ENCODE measurements at places on chromosomes 5 and 9.

DNA sequence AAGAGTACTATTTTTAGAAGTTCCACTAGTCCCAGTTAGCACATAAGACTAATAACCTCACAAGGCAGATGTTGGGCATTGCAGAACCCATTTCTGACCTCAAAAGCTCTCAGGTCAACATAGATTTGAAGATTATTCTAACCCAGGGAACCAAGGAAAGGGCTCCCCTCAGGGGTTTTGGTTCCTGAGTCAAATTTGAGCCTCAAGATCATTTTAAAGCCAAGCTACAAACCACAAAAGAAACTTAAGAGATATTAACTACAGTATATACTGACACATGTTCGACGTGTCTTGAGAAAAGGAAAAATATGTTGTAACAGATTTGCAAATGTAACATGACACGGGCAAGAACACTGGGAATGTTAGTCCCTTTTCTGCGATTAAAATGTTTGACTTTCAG lies 88.6 kb downstream of the GNAQ start:
- DNase-seq, result no peak

GRCh38 chr9:5428794-5429528 lies 8.8 kb downstream of the PLGRKT start:
- DNase-seq, result no peak

DNA sequence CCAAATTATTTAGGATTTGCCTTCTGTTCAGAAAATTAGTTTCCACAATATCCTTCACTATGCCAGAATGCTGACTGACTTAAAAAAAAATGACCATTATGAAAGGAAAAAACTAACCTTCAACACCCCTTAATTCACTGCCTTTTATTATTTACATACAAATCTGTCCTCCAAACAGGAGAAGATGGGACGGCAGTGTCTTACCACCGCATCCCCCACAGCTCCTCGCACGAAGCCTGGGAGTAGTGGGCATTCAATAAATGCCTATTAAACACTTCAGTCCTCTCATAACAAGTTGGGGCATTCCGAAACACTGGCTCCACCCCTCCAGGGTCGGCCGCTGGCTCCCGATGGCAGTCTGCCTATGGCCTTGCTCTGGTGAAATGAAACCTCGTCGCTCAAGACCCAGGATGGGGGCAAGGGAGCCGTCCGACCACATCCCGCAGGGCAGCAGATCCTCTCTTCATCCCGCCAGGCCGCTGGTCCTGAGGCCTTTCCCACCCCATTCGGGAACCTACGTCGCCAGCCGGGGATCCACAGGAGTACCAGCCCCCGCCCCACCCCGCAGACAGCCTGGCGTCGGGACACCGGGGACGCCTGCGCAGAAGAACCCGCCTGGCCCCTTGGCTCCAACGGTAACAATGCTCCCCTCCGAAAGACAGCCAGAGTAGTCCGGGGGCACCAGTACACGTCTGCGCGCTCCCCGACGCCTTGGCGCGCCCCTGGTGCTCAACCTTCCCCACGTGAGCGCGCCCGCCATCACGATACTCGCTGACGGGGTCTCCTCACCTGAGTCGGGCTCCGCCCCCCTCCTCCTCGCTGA lies 613 bp downstream of the ZBTB5 start:
- DNase-seq, result no peak

DNA sequence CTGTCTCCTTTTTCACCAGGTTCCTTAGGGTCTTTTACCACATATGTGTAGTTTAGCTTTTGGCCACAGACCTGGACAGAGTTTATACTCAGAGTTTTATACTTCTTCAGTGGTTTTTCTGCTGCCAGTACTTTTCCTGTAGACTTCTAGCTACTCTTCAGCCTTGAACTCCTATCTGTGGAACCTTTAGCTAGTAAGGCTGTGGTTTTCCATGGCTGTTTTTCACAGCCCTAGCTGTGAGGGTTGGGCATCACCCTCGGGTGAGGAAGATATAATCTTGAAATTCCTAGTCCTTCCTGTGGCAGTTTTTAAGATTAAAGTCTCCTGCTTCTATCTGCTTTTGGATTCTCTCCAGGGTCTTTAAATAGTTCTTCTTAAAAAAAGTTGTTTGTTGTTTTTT lies 109.1 kb downstream of the FGF1 start:
- no peak for DNase-seq

DNA sequence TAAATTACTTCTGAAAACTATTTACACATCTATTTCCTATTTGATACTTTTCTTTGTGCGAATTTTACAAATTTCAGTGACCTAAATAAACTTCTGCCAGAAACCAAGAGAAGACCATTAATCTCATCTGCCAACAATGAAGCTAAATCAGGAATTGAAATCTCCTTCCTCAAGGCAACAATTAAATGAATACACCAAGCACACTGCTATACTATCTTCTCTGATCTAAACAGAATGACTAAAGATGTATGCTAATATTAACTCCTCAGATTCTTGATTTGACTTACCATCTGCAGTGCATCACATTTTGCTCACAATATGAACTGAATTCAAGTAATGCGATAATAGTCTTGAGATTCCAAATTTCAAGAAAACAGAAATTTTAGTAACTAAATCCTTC lies 82.3 kb downstream of the CEP120 start:
- no peak for DNase-seq

DNA sequence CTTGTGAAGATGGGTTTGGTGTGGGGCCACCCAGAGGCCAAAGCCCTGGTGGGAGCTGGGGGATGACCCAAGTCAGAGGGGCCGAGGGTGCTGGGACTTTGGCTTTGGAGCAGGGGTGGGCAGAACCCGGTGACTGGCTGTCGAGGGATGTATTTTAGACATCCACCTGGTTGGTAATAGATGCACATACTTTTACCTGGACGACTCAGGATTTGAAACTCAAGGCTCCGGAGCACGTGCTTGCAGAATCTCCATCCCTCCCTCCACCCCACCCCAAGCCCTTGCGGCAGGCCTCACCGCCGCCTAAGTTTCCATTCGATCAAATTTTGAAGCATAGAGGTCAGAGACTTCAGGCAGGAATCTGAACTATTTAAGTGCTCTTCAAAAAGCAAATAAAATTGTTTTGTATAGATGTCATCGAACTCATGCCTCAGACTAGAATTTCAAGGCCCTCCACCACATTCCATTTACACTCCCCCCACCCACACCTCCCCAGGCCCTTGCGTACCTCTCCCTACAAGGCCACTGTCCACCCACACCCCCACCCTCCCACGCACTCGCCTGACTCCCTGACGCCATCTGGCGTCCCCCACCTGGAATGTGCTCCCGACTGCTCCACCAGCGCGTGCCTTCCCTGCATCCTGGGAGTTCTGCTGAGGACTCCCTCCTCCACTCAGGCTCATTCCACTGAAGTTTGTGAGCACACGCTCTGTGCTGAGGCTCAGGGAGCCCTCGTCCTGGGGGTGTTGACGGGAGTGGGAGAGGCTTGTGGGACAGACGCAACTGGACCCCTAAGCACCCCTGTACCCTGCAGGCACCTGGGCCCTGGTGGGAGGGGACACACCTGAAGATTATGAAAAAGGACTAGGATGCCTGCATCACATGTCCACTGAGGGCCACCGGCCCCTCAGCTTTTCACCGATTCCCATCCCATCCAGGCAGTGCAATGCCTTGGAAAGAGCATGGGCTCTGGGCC lies 56.4 kb upstream of the RPL26L1 start:
- DNase-seq, result no peak

GRCh38 chr5:108136493-108136892 lies 245.4 kb downstream of the FBXL17 start:
- DNase-seq, result no peak

GRCh38 chr5:93381057-93381456 lies 200.0 kb downstream of the NR2F1-AS1 start:
- no peak for DNase-seq

- no peak for DNase-seq
These were observed 65.7 kb downstream of the EFNA5 start for GRCh38 chr5:107604990-107605389.

GRCh38 chr9:88819476-88819875 lies 171.8 kb upstream of the S1PR3 start:
- no peak for DNase-seq

DNA sequence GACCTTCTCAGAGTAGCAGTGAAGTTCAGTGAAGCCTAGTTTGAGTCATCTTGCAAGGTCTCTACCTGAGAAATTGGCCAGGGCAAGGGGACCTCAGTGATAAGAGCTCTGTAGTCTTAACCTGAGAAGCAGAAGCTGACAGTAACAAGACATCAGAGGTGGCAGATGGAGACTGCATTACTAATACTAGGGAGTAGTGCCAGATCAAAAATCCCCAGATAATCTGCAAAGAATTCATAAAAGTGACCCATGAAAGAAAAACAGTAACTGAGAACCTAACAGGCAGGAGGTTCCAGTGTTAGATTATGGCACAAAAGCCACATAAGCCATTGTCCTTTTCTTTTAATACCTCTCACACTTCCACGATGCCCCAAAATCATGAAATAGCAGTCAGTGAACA lies 175.5 kb downstream of the MUSK start:
- no peak for DNase-seq

- no peak for DNase-seq
These were observed 16.2 kb downstream of the MIGA2 start for GRCh38 chr9:129052592-129052991.

- DNase-seq, result no peak
These were observed 50.0 kb downstream of the PTPRD start for GRCh38 chr9:10562581-10563343.

DNA sequence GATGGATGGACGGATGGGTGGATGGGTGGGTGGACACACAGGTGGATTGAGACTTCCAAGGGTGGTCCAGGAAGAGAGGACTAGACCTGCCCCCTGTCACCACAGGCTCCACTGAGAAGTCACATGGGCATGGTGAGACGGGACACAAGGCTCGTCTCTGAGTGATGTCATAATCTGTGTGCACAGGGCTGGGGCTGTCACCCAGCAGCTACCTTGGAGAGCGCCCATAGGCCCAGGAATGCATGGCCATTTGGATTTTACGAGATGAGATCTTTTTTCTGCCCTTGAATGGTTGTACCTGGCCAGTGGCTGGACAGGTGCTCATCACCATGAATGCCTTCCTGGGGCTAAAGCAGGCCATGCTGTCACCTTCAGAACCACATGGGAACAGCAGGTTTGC lies 3.1 kb downstream of the OLFM1 start:
- DNase-seq, result no peak

DNA sequence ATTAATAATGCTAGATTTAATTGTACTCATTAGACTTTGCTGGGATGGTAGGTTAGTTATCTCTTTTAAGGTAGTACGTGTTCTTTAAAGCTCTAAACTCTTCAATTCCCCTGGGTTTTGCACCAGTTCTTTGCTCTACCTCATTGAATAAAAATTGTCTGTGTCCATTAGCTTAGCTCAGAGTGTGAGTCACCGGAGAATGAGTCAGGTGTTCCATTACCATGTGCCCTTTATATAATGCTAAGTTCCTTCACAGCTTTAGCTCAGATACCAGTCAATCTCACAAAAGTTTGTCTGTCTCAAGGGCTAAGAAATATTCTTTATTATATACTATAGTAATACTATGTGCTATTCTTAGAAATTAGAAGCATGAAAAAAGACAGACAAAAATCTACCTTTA lies 339.4 kb downstream of the PRELID2 start:
- no peak for DNase-seq

GRCh38 chr9:84174486-84174885 lies 166.1 kb downstream of the SLC28A3 start:
- DNase-seq, result no peak

DNA sequence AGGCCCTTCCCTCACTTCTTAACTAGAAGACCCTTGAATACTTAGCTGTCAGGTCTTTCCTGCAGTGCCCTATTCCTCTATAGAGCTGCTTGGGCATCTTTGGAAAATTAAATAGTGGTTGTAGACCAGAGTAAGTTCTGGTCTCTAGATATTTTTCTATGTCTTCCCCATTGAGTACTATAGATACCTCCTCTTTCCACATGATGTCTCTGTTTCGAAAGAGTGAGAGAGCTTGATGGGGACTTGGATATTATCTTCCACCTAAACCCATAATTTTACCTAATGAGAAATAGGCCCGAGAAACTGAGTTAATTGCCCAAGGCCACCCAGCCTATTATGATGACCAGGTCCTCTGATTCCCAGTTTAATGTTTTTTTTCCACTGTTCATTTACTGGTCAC lies 40.2 kb downstream of the SPEF2 start:
- DNase-seq, result no peak
